ENCODE measurements at places on chromosomes 11 and 22.

- no peak for DNase-seq
These were observed 14.3 kb upstream of the TCF20 start for GRCh38 chr22:42284643-42285181.

DNA sequence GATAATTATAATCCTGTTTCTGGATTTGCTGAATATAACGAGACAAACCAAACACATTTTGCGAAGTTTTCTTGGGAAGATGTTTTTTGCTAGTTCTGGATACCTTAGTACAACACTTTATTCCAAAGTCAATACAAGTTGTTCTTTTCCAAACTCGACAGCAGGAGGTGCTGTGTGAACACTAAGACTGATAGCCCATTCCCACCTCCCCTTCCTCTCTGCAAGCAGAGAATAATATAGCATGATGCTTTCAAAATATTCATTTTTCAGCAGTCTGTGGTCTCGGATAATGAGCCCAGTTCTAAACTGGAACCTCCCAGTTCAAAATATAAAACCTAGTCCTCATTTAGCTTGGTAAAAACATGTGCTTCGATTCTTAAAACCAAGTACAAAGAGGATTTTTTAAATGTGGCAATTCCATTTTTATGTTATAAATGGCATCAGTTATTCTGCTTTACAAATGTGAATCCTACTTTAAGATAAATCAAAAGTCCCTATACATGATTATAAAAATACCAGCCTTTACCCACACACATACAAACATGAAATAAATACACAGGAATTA, 129.1 kb downstream of the DCDC1 start:
- DNase-seq, result peak; percentile 68

DNA sequence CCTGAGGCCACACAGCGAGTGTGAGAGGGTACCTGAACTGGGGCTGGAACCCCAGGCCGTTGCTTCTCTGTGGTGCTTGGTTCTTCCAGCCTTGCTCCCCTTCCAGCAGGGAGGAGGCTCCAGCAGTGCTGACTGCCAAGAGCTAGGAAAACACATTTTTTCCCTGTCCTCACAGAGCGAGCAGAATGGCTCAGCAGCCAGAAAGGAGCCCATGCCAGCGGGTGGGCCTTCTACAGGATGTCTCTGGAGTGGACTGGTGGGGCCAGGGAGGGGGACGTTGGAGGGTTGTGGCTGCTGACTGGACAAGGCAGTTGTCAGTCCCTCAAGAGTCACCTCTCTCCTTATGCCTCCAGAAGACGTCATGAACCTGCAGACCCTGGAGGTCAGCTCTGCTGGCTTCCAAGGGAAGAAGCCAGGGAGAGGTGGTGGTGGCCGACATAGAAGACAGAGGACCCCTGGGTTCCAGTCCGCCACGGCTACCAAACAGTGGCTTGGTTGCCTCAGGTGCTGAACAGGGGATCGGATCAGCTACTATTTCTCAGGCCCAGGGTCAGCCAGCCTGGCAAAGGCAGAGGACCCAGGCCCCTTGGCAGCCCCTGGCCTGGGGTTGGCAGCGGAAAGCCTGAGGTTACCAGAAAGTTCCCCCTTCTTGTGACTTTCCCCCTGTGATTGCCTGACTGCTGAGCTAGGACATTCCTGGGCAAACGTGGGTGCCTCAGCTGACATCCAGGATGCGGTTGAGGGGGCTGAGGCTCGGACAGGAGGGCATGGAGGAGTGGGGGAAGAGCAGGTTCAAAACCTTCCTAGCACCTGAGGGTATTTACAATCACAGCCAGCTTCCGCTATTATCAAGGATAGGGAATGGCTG, 3.7 kb downstream of the MAFF start:
- DNase-seq, result no peak

DNA sequence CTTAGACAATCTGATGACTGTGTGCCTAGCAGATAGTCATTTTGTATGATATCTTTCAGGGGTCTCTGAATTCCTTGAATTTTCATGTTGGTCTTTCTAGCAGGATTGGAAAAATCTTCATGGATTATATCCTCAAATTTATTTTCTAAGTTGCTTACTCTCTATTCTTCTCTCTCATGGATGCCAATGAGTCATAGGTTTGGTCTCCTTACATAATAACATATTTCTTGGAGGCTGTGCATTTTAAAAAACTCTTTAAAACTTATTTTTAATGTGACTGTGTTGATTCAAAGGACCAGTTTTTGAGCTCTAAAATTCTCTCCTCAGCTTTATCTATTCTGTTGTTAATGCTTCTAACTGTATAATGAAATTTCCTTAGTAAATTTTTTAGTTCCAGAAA, 198.7 kb downstream of the AASDHPPT start:
- no peak for DNase-seq

GRCh38 chr11:121268581-121268980, 24.0 kb upstream of the SC5D start:
- no peak for DNase-seq

DNA sequence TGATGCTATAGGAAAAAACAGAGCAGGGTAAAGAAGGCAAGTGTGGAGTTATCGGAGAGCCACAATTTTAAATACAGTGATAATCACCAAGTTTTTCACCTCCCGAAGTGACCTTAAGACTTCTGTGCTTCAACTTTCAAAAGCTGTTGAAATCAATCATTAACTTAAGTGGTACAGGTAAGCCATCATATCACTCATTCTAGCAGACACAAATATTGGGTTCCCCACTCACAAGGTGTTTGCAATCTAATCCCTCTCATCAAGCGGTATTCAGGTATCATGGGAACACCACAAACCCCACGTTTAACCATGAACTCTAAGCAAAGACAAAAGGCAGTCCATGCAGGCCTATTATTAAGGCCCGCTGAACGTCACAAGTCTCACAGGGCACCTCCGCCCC, 26.8 kb downstream of the LARGE1 start:
- DNase-seq, result no peak

GRCh38 chr11:116686866-116687265, 85.9 kb downstream of the BUD13 start:
- no peak for DNase-seq

DNA sequence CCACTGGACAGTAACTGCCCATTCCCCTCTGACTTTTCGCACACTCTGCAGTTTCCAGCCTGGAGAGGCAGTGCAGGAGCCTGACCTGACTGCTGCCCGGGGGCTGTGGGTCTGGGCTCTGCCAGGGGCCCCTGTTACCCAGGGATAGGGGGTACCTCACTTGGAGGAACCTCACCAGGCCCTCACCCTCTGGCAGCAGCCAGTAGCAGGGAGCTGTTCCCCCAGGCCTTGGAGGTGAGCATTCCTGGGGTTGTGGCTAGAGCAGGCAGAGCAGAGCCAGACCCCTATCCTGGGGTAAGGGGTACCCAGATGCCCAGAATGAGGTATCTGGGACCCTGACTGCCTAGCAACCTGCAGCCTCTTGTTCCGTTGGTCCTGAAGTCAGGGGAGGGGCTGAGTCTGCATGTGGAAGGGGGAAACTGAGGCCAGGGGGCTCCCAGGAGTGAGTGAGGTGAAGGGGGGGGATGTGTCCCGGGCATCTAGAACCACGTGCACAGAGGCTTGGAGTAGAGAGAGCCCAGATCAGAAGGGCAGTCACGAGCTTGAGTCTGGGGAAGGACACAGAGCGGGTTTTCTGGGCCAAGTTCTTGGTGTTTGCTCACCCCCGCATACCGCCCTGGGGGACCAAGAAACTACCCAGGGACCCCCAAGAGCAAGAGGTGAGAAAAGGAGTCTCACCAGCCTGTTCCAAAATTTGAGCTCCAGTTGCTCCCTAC, 43.9 kb upstream of the ACCSL start:
- no peak for DNase-seq

- no peak for DNase-seq
These were observed 2.0 kb downstream of the PRDM10 start for GRCh38 chr11:130000552-130001176.

DNA sequence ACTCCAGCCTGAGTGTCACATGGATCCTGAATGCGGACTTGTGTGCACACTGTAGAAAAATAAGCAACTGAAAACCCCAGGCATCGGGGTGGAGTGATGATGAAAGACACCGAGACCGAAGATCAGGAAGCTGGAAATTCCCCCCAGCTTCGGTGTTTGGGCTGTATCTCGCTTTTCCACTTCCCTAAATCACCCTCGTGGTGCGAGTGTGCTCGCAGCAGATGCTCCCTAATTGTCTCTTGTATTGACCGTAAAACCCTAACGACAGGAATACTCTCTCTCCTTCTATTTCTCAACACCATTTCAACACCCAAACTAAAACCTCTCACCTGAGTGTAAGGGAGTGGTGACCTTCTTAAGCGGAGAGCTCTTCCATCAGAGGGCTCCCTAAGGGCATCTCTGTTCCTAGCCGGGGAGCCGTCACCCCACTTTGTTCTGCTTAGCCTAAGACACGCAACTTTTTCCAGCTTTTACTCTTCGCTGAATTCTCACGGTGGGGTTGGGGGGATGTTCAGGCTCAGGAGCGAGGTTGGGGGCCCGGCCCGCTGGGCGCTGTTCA, 635 bp upstream of the GRK3 start:
- peak; percentile 45 for DNase-seq

DNA sequence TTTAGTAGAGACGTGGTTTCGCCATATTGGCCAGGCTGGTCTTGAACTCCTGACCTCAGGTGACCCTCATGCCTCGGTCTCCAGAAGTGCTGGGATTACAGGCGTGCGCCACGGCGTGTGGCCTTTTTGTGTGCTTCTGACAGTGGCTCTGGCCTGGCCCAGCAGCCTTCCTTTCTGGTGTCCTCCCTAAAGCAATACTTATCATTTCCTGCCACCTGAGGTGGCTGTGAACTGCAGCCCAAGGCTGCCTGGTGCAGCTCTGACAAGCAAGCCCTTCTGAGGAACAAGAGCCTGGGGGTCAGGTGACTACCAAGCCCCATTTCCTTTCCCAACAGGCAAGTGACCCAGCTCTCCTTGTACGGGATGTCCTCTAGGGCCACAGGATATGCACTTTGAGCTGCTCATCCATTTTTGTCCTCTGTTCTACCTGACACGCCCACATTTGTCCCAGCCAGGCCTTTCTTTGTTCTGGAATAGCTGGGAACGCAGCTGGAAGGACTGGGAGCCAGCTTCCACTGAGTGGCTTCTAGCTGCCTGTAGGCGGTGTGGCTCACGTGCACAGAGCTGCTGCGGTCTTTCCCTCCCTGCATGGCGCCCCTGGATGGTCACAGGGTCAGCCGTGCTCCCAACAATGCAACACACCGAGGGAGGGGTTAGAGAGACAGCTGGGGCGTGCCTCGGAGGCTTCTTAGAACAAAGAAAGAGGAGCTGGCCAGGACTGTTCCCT, 12.3 kb upstream of the BID start:
- no peak for DNase-seq

GRCh38 chr11:66579017-66579606, 10.7 kb upstream of the CTSF start:
- DNase-seq, result peak; percentile 36

DNA sequence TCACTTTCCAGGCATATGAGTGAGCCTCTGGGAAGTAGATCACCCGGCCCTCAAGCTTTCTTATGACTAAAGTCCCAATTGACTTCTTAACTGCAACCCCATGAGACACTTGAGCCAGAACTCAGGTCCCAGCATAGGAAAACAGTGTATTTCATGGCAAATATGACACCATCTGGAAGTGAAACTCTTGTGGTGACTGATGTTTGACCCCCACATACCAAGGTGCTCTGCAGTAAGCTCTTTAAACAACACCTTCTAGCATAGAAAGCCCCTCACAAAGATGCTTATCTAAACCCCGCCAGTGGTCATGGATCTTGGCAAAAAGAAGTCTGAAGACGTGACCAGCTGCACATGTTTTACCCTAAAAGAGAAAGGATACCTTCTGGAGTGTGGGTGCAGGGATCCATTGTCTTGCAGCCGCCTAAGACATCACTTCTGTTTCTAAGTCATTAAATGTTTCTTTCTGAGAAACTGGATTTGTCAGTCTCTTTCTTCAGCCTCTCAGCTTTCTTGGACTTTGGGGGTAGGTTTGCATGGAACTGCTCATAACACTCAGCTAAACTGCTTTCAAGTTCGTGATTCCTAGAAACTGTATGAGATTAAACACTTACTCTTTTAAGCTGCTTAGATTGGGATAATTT, 7.4 kb upstream of the PELI3 start:
- DNase-seq, result no peak

DNA sequence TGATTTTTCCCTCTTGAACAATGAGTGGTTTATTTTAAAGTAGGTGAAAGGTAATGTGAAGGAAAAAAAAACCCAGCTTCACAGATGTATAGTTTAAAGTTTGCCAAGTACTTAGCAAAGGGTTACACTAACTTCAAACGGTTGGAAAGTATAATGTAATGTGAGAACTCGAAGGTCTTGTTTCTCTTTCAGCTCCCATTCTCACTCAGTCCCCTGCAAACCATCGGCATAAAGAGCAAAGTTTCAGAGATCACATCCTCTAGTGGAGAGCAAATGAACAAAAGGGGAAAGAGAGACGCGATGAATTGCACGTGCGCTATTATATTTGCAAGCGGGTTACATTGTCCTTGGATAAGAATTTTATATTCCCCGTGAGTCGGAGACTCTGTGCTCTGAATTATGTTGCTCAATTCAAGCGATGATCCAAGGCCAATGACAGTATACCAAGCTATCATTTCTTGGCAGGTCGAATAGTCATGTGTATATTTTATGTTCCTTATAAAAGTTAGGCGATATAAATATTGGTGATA, 37.6 kb upstream of the BIRC3 start:
- no peak for DNase-seq

DNA sequence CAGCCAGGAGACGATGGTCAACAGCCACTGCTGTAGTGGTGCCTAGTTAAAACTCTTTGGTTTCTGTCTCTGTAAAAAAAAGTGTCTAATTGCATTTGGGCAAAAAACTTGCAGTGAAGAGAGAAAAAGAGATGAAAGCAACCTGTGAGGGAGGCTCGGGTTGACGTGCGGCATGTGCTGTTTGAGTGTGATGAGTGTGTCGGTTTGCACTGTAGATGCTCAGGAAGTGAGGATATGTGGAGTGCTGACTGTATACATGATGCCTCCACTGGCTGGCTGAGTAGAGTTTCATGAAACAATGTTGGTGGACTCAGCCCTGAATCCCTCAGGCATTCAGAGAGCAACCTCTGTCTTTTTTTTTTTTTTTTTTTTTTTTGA, 4.3 kb upstream of the DGCR6L start:
- DNase-seq, result no peak

DNA sequence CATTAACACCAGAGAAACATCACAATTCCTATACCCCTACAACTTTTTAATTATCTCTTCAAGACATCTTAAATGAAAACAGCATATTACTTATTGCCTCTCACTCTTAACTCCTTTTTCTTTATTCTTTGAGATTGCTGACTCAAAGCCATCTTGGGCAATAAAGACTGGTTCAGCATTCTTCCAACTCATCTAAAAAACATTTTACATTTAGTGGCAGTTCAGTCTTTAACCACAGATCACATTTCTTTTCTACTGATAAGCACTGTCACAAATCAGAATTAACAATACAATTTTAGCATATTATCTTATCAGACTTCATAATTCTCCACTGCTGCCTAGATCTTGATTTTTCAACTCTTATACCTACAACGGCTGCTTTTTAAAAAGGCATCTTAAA, 34.0 kb downstream of the SIK3 start:
- peak; percentile 16 for DNase-seq

- DNase-seq, result no peak
These were observed 75.9 kb downstream of the FAM83F start for GRCh38 chr22:40070701-40071100.

Measured in Kasumi-1 (cell line).